Transverse colon (tissue), 4 donors: ENCODE measurements at places on chromosomes 5 and 9. TPM values are rescaled to one million over a fixed set of nuclear protein-coding genes. Genes with fewer than 3 reads are reported as not detected.

DNA sequence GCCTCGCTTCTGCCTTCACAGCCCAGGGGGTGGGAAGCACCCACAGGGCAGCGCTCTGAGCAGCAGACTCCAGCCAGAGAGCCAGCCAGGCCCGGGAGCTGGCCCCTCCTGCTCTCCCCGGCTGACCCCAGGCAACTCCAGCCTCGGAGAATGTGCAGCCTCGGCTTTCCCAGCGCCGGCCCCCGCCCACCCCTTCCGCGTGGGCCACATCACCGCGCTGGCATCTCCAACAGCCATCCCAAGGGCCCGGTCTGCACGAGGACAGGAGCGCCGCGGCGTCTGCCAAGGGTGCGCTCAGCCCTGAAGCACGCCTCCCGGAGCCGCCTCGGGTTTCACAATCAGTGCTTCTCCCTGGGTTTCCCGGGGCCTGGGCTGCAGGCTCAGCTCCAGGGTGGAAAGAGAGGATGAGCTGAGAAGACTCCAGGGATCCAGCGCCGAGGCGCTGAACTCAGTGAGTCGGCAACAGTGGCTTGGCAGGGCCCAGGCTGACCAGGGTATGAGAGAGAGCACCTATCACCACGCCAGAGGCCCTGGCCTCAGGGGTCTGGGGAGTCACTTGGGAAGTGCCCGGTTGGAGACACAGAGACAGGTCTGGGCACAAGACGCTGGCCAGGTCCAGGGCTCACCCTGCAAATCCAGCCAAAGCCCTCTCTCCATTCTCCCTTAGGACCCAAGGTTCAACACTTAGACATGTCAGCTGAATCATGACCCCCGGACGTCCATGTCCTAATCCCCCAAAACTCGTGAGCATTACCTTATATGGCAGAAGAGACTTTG, 79.6 kb downstream of the ADAMTS2 start:
- peak; percentile 82 for DNase-seq

DNA sequence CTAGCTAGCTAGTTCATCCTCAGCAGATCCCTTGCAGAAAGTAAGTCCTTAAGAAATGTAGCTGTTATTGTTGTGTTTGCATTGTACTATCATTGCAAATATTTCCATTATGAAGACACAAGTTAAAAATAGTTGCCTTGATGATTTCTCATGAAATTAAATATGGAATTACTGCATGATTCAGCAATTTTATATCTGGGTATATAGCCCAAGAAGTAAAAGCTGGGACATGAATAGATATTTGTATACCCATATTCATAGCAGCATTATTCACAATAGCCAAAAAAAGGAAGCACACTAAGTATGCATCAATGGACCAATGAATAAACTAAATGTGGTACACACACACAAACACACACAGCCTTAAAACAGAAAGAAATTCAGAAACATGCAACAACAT, 6.8 kb downstream of the IFNB1 start:
- no peak for DNase-seq

DNA sequence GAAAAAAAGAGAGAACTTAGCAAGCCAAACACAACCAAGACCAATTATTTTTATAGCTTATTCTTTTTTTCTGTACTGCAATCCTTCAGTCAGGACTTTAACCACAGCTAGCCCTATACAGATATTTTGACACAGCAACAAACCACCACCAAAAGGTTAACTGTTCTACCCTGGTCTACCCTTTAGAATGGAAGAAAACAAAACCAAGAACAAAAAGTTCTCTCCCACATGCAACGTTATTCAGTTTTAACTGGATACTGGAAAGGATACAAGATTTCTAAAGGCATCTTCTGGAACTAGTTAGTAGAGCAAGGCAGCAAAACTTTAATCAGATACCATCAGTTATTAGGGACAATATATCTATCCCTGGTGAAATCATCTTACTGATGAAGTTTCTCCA, 32.6 kb downstream of the ECPAS start:
- DNase-seq: no peak

Gene TMEM215
- total RNA-seq: not detected
